Trophoblast cell (in vitro differentiated cells and primary cell): ENCODE measurements at places on chromosomes 3 and 15.
A peak's percentile ranks its signal among the peaks of the same experiment; 100 is the strongest.

DNA sequence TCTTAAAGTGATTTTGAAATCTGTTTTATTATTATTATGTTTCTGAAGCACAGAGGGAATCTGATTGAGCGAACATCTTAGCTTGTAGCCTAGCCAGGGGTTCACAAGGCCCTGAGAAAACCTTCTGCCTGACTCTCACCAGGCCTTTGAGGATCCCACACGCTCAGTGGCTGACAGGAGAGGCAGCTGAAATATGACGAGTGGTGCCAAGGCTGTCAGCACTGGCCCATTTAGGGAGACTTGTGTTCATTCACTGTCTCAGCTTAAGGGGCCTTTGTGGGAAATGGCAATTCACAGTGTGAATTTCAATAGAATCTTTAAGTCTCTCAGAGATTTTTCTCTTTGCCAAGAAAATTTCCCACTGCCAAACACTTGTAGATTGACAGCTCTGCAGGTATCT, 770.9 kb downstream of the TUSC7 start:
- no peaks in the 10 kb centered on the region for H3K36me3 ChIP-seq
- no peaks in the 10 kb centered on the region for H3K27me3 ChIP-seq
- no peak for DNase-seq
- H3K27ac ChIP-seq: no peak overlapping the region

DNA sequence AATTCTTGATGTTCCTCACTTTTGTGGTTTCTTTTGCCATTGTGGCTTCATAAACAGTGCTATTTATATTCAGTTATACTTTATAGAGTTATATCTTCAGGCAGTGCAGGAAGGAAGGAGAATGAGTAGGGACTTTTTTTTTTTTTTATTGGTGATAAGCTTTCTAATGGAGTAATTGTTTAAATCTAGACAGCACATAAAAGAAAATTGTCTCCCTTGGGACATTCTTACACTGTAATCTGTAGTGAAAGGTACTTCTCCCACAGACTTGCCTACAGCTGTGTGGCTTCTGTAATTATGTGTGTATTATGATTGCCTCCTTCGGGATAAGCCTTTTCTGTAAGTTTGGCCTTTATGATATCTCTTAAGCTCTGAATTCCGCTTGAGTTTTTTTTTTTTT, 41.6 kb downstream of the WDR76 start:
- H3K36me3 ChIP-seq: no peaks in the 10 kb centered on the region
- no peak for DNase-seq
- no peak overlapping the region for H3K4me3 ChIP-seq
- no peaks in the 10 kb centered on the region for H3K27me3 ChIP-seq

DNA sequence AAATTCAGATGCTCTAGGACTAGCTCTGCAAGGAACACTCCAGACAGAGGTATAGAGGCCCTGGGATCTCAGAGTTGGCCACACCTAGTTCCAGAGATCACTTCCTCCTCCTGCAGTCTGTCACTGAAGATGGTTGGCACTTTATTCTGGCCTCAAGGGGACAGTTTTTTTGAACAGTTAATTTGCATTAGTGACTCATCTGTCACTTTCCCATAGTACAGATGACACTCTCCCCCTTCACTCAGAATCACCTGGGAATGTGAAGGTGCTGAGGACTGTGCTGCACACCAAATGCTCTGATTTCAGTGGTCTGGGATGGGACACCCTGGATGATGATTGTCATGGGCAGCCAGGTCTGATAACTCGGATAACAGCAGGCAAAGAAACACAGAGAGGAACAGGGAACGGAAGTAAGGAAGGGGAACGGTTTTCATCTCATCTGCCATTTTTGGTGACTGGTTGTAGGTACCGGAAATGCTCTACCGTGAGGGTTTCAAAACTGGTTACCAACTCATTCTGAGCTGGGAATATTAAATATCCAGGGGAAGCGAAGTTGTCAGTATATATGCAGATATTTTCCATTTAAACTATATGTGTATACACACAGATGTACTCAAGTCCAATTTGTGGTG, 232.5 kb upstream of the ST8SIA2 start:
- no peaks in the 10 kb centered on the region for H3K36me3 ChIP-seq
- no peaks in the 10 kb centered on the region for H3K27me3 ChIP-seq
- DNase-seq: no peak

GRCh38 chr3:147369231-147369630, 37.1 kb downstream of the ZIC4 start:
- no peaks in the 10 kb centered on the region for H3K4me1 ChIP-seq
- no peak for DNase-seq
- H3K27ac ChIP-seq: no peak overlapping the region
- H3K27me3 ChIP-seq: peaks cover 64% of the 10 kb centered on the region
- no peak overlapping the region for H3K4me3 ChIP-seq
- no peaks in the 10 kb centered on the region for H3K36me3 ChIP-seq

DNA sequence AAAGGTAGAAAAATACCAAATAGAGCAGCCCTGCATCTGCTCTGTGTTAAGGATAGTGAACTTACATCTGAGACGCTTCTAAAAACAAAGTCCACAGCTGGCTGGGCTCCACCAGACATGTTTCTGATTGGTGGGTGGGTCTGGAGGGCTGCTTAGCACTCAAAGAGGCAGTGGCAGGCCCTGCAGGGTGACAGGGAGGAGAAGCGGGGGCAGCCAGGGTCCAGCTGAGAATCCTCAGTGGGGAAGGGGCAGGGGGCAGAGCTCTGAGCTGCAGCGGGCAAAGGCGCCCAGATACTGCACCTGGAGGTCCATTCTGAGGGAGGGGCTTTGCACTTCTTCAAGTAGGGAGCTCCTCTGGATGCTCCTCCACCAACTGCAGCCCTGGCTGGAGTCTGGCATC, 28.1 kb downstream of the PRR23E start:
- H3K27me3 ChIP-seq: no peaks in the 10 kb centered on the region
- H3K27ac ChIP-seq: no peak overlapping the region
- H3K36me3 ChIP-seq: no peaks in the 10 kb centered on the region
- DNase-seq: no peak
- no peak overlapping the region for H3K4me3 ChIP-seq
- no peaks in the 10 kb centered on the region for H3K4me1 ChIP-seq

- peaks cover 24% of the 10 kb centered on the region for H3K36me3 ChIP-seq
- no peak overlapping the region for H3K4me3 ChIP-seq
- peak overlapping the region; percentile 84 for H3K27ac ChIP-seq
- no peaks in the 10 kb centered on the region for H3K27me3 ChIP-seq
- no peak for DNase-seq
Observed at GRCh38 chr15:64503197-64503596, 42.8 kb downstream of the ZNF609 start.

GRCh38 chr3:124455891-124456290, 274.4 kb upstream of the UMPS start:
- H3K36me3 ChIP-seq: peaks cover 4% of the 10 kb centered on the region
- H3K4me1 ChIP-seq: no peaks in the 10 kb centered on the region
- H3K27me3 ChIP-seq: peaks cover 3% of the 10 kb centered on the region

GRCh38 chr3:17315897-17316296, 426.5 kb downstream of the TBC1D5 start:
- no peaks in the 10 kb centered on the region for H3K27me3 ChIP-seq
- DNase-seq: no peak
- no peak overlapping the region for H3K27ac ChIP-seq

- no peaks in the 10 kb centered on the region for H3K4me1 ChIP-seq
- DNase-seq: peak; percentile 2
- no peaks in the 10 kb centered on the region for H3K27me3 ChIP-seq
- H3K27ac ChIP-seq: no peak overlapping the region
Observed at GRCh38 chr15:60798821-60799220, 319.9 kb upstream of the ICE2 start.

GRCh38 chr3:189862385-189862998, 231.3 kb downstream of the TP63 start:
- no peaks in the 10 kb centered on the region for H3K36me3 ChIP-seq
- H3K4me3 ChIP-seq: no peak overlapping the region
- peaks cover 2% of the 10 kb centered on the region for H3K4me1 ChIP-seq
- DNase-seq: peak; percentile 91
- no peak overlapping the region for H3K27ac ChIP-seq

- DNase-seq: peak; percentile 29
- no peak overlapping the region for H3K4me3 ChIP-seq
- H3K27ac ChIP-seq: no peak overlapping the region
- no peaks in the 10 kb centered on the region for H3K36me3 ChIP-seq
Observed at GRCh38 chr3:159263750-159264553, 462.1 kb downstream of the MFSD1 start.

DNA sequence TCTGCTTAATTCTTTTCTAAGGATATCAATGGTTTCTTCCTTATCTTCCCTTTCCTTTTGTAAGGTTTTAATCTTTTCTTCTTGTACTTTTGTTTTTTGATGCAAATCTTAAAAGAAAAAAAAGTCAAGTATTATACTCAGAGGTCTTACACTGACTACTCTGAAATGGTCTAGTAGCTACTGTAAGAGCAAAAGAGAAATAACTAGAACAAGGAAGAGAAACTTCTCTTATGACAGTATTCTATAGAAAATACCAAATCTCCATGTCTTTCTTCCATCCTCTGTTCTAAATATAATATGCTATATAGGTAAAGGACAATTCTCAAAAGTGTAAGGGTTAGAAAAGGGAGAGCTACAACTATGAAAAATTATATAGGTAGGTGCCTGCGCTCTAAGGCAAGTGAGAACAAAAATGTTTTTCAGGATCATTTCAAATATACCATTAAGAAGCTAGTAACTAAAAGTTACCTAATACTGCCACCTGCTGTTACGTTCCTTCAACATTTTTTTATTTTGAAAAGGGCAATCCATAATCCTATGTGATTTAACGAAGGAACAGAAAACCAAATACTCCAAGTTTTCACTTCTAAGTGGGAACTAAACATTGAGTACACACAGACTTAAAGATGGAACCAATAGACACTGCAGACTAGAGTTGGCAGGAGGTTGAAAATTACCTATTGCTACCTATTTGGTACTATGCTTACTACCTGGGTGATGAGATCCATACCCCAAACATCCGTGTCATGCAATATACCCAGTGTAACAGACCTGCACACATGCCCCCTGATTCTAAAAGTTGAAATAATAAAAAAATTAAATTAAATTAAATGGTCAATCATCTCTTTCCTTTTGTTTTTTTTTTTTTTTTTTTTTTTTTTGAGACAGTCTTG, 36.7 kb downstream of the CIP2A start:
- H3K27me3 ChIP-seq: no peaks in the 10 kb centered on the region
- peak; percentile 86 for DNase-seq
- peaks cover 3% of the 10 kb centered on the region for H3K36me3 ChIP-seq
- H3K4me1 ChIP-seq: no peaks in the 10 kb centered on the region

DNA sequence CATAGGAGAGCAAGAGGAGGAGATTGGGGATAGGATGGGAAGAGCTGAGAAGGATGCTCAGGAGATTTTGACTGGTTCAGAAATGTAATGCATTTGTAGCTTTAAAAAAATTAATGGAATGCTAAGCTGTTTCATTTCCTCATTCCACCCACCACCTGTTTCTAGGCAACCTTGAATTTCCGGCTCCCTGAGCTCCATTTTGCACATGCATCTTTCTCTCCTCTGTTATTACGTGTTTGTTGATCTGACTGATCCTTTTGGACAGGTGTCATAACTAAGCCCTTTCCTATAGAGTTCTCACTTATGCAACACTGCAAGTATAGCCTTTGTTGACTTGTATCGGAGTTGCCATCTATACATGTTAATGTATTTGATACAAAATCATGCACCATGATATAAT, 4.3 kb downstream of the TMPRSS7 start:
- H3K36me3 ChIP-seq: no peaks in the 10 kb centered on the region
- no peaks in the 10 kb centered on the region for H3K27me3 ChIP-seq

DNA sequence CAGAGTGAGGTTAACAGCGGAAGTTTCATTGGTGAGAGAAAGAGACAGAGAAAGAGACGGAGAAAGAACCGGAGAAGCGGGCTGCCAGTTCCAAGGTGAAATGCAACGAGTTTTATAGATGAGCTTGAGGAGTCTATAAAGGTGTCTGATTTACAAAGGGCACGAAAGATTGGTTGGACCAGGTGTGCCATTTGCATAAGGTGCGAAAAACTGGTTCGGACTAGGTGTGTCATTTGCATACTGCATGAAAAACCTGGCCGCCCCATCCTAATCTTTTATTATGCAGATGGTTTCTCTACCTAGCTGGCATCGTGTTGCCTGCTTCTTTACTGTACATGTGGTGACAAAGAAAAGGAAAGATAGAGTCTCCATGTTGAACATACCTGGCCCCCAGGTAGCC, 253.8 kb upstream of the IGF1R start:
- H3K27ac ChIP-seq: no peak overlapping the region
- no peaks in the 10 kb centered on the region for H3K36me3 ChIP-seq
- H3K27me3 ChIP-seq: no peaks in the 10 kb centered on the region
- no peaks in the 10 kb centered on the region for H3K4me1 ChIP-seq
- no peak overlapping the region for H3K4me3 ChIP-seq

DNA sequence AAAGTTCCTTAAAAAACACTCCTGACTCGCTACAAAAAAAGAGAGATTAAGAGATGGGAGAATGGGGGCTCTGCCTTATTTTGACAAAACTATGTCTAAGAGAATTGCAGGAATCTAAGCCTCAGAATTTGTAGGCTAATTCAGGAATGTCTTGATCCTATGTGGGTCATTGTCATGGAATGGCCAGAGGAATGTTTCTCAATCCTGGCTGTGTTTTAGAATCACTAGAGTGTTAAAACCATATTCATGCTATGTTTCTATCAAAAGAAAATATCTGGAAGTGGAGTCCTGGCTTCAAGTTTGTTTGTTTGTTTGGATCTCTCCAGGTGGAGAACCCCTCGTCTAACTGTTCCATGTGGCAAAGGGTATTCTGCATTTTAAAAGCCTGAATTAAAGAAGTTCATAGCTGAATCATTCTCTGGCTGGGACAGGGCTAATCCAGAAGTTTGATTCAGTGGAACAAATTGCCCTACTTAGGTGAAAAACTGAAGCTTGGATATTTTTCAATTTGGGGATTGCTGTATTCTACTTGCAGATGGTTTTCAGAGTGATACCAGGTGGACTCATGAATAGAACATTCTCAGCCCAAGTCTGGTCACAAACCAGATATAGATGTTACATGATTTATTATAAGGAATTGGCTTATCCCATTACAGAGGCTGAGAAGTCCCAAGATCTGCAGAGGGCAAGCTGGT, 28.2 kb downstream of the GJD2 start:
- H3K27ac ChIP-seq: peak overlapping the region; percentile 26
- H3K4me1 ChIP-seq: peaks cover 12% of the 10 kb centered on the region
- DNase-seq: peak; percentile 7
- H3K4me3 ChIP-seq: no peak overlapping the region

- no peaks in the 10 kb centered on the region for H3K36me3 ChIP-seq
- no peaks in the 10 kb centered on the region for H3K4me1 ChIP-seq
- H3K27ac ChIP-seq: no peak overlapping the region
Observed at GRCh38 chr3:110384601-110385000, 687.0 kb upstream of the NECTIN3 start.
